Suprapubic skin (tissue), 4 donors: ENCODE measurements at places on chromosomes 4 and X.

DNA sequence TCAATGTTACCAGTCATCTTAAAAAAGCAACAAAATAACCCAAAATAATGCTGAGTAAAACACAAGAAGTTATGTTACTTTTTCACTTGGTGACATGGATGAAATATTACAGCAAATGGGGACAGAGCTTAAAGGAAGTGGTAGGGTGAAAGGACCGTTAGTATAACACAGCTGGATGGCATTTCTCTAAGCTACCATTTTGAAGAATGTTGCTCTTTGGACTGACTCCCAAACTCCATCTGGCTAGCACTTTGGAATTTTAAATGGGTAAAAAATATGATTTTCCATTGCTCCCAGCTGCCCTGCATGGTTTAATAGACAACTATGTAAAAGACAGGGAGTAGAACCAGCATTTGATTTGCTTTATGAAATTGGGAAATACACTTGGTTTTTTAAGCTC is 27.6 kb downstream of the CLCN5 start:
- no peak for DNase-seq

DNA sequence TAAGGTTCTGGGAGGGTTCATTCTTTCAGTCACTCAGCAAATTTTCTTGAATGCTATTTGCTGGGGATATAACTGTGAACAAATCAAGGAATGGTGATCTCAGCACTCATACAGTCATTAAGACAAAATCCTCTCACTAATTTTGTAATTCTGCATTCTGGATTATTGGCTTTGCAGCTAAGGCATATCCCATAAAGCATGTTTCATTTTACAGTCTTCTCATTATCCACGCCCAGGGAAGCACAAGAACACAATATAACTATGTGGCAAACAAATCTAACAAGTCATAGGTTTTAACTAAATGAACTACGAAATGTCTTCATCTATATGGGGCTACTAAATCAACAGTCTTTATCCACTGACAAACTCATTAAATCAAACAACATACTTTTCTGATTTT is 139.9 kb downstream of the CAMK2D start:
- DNase-seq: no peak

DNA sequence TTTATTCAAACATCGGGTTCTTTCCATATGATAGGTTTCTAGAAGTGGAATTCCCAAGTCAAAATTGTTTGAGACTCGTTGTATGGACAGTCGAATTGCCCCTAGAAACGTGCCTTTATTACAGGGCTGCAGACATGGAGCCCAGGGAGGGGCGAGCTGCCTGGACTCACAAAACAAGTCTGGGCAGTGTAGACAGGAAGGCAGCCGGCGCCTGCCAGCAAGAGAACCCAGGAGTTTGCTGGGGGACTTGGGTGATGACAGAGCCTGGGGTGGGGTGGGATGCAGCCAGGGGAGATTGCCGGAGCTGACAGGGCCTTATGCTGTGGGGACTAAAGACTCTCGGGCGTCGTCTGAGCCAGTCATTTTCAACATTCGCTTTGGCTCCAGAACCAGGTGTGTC is 107.4 kb upstream of the MSX1 start:
- DNase-seq: no peak

GRCh38 chr4:8035371-8035780 is 95.7 kb upstream of the AFAP1 start:
- no peak for DNase-seq

DNA sequence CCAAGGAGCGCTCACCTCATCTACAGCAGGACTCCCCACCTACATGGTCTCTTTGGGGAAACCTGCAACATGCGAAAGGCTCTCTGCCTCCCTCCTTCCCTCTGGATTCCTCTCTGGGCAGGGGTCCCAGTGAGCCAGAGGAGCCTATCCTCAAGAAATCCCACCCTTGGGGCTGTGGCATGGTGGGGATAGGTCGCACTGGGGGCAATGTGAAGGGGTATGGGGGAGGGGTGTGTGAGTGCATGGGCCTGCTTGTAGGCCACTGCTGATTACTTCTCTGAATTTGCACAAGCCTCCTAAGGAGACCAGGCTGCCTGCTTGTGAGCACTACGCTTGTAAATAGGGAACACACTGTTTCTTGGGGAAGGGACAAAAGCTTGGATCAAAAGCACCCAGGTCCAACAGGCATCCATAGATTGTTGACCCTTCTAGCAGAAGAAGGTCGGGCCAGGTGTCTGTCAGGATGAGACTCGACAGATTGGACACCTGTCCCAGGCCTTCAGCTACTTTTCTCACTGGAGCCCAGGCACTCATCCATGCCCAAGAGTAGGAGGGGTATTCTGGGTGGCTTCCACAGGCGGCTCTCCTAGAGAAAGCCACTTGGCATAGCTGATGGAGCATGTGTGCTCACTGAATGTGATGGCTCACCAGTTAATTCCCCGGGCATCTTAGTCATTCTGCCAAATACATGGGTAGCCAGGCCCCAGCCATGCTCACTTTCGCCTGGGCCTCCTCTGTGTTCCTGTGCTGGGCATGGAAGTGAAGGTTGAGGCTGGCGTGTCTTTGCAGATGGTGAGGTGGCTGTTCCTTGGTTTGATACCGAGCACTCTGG is 75.0 kb downstream of the NBDY start:
- DNase-seq: no peak

- DNase-seq: no peak
Observed at GRCh38 chrX:51955200-51955599, 61.8 kb downstream of the MAGED1 start.

DNA sequence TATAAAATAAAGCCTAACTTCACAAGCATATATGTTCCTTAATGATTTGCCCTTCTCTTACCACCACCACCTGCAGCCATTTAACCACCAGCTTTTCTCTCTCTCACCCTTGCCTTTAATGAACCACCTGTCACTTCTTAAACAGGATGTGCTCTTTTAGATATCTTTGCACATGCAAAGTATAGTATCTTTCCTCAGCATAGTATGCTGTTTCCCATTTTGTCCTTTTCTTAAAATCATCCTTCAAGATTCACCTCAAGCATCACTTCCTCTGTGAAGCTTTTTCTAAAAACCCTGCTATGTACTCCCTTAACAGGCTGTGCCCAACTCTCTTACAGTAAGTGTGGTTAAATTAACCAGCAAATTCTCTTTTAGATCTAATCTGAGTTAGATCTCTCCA is 8.2 kb upstream of the CNOT6L start:
- no peak for DNase-seq

DNA sequence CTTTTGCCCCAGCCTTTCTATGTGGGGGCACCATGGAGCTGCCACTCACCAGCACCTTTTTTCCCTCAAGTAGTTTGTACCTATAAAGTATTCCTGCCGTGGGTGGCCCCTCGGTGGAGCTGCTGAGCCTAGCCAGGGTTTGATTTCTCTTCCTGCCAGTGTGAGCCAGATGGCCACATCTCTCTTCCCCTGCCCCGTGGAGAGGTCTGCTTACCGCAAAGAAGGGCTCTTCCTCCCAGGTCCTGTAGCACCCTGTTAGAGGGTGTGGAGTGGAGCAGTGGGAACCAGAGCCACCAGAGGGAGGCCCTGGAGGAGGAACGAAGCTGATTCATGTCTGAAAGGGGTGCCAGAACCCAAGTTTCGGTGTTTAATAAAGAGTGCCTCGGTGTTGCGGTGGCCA is 95.4 kb downstream of the PTTG2 start:
- DNase-seq: no peak

DNA sequence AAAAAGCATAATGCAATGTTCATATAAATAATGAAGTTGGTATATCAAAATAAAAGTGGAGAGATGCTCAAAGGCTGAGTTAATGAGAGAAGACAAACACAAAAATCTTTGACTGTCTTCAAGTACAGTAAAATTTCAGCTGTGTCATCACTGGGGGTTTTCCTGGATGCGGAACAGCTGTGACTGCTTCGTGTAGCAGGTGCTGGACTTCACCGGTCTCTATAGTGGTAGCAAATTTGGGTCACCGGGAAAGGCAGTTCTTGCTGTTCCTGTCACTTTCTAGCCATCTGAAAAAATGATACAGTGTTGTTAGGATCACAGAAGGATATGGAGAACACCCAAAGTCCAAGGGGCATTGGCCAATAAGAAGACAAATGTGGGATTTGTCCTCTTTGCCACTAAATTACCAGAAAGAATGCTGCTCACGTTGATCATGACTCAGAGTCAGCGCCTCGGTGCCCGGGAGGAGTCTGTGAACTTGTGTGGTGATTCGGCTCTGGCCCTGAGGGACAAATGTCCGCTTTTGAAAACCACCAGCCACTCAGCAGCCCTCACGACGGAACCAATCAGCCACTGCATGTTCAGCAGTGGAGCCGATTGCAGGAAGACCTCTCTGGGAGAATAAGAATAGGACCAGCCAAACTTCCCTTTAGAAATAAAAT is 230.1 kb upstream of the FAT1 start:
- DNase-seq: no peak

- no peak for DNase-seq
Observed at GRCh38 chrX:29775890-29776289, 439.5 kb upstream of the MAGEB2 start.

DNA sequence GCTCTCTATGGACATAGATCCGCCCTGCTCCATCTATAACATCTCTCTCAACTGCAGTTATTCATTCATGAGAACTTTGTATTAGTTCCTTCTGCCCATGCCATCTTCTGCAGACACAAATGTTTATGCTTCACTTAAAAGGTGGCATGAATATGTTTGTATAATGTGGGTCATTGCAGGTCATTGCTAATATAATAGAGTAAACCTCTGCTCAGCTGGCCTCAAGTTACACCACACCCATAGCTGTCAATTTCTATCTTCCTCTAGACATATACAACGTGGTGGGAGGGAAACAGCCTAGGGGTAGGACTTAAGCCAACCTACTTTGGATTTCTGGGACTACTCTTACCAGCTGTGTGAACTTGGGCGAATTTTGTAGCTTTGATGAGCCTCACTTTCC is 129.8 kb downstream of the ATXN3L start:
- DNase-seq: no peak

DNA sequence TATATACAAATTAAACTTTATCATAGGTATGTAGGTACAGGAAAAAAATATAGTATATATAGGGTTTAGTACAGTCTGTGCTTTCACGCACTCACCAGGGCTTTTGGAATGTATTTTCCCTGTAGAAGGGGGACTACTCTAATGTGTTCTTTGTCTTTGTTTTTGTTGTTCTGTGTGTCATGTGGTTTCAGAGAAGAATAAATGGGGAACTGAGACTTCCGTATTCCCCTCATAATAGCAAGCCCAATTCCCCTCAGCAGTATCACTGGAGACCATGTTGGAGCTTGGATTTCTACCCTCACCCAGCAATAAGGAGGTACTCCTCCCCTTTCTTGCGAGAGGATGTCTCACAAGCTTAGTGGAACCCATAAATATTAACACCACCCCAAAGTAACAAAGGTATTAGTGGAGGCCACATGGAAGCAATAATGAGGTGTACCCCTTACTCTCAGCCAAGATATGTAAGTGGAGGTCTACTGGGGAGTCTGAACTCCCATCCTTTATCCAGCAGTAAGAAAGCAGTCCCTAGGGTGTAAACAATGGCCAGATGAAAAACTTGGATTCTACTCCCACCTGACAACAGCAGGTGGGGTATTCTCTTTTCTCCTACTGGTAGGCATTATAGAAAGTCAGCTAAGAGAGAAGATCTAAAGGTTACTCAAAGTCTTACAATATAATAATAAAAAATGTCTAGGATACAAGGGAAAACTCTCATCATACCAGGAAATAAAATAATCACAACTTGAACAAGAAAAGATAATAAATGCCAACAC is 805.4 kb upstream of the GALNTL6 start:
- no peak for DNase-seq

GRCh38 chrX:106615041-106615440 is 3.3 kb downstream of the RADX start:
- DNase-seq: no peak

GRCh38 chr4:152672206-152673092 is 7.3 kb downstream of the TMEM154 start:
- DNase-seq: no peak

GRCh38 chr4:37836838-37837440 is 10.5 kb downstream of the PGM2 start:
- no peak for DNase-seq

- no peak for DNase-seq
Observed at GRCh38 chr4:100188829-100189228, 1.4 kb downstream of the DDIT4L start.
